CD4-positive, alpha-beta memory T cell (primary cell): ENCODE measurements at places on chromosomes 3 and 15. TPM values are rescaled to one million over a fixed set of nuclear protein-coding genes. Genes with fewer than 3 reads are reported as not detected.
A peak's percentile ranks its signal among the peaks of the same experiment; 100 is the strongest.

DNA sequence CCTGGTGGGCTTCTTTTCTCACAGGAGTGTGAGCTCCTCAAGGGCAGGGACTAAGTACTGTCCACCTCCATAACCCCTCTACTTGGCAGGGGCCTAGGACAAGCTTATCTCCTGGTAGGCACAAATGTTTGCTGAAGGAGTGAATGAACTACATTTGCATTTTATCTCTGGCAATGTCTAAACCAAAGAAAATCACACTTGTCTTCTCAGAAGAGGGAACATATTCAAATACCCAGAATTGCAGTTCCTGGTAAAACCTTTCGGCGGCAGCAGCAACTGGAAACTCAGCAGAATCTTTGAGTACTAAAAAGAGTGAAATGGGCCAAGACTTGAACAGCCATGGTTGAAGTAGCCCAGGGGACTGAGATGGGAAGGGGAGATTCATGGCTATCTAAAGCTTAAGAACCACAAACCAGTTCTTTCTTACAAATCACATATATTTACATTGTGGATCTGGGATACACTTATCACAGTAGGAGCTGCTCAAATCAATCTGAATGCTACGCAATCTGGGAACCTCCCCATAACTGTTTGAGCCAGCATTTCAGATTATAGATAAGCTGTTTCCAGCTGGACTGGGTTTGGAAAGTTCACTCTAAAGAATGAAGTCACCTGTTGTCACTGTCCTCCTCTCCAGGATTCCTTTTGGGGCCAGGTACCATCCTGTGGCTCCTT lies 18.7 kb upstream of the PTPN9 start:
- H3K36me3 ChIP-seq, result peaks cover 26% of the 10 kb centered on the region
- peak; percentile 34 for DNase-seq
- no peak overlapping the region for H3K27ac ChIP-seq
- peaks cover 25% of the 10 kb centered on the region for H3K4me1 ChIP-seq
- H3K27me3 ChIP-seq, result no peaks in the 10 kb centered on the region

The ZIC1 gene
- total RNA-seq, result not detected

The MUC20 gene
- total RNA-seq, result 9.9 TPM

DNA sequence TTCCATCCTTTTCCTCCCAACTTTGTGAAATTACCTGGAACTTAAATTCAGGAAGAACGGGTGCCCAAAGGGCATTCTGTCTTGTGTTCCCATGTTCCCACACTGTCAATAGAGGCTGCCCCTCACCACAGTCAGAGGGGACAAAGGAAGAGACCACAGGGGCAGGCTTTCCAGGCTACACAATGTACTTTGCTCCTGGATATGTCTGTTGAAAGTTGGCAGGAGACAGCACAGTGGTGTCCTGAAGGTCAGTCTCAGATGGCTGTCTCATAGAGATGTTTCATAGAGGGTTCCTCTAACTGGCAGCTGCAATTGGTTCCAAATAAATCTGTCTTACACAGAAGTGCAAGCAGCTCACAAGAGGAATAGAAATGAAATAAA lies 107.8 kb upstream of the TGFBR2 start:
- no peaks in the 10 kb centered on the region for H3K36me3 ChIP-seq
- H3K27me3 ChIP-seq, result no peaks in the 10 kb centered on the region
- H3K4me1 ChIP-seq, result no peaks in the 10 kb centered on the region
- no peak for DNase-seq
- no peak overlapping the region for H3K27ac ChIP-seq

DNA sequence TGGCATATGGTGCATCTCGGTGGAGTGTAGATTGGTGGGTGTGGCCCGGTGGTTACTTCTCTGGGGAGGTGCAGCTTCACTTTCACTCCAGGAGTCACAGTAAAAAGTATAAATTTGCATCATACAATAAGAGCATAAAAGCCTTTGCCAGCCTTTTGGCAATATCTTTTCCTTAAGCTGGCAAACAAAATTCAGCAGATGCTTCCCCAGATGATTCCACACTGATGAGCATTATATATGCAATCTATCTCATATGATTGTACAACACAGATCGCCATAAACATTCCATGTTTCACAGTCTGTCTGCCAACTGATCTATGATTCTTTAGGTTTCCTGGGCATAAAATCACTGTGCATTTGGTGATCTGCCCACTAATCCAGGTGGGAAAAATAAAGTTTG lies 120.2 kb upstream of the ALCAM start:
- no peaks in the 10 kb centered on the region for H3K4me1 ChIP-seq
- H3K4me3 ChIP-seq, result no peak overlapping the region
- H3K27ac ChIP-seq, result no peak overlapping the region

The KBTBD13 gene
- not detected for total RNA-seq

- no peak overlapping the region for H3K27ac ChIP-seq
- no peak overlapping the region for H3K4me3 ChIP-seq
- H3K27me3 ChIP-seq, result no peaks in the 10 kb centered on the region
- H3K36me3 ChIP-seq, result no peaks in the 10 kb centered on the region
- no peak for DNase-seq
- H3K4me1 ChIP-seq, result no peaks in the 10 kb centered on the region
Observed at GRCh38 chr15:63458026-63458425, 46.4 kb upstream of the USP3 start.

GRCh38 chr3:114420072-114420471 lies 126.2 kb downstream of the TIGIT start:
- H3K27ac ChIP-seq, result no peak overlapping the region
- peaks cover 3% of the 10 kb centered on the region for H3K4me1 ChIP-seq
- no peak overlapping the region for H3K4me3 ChIP-seq
- DNase-seq, result no peak
- H3K36me3 ChIP-seq, result no peaks in the 10 kb centered on the region
- no peaks in the 10 kb centered on the region for H3K27me3 ChIP-seq

The STIMATE gene
- total RNA-seq, result 58.6 TPM
